ENCODE measurements at places on chromosomes 1 and 21. TPM values are rescaled to one million over a fixed set of nuclear protein-coding genes. Genes with fewer than 3 reads are reported as not detected.

DNA sequence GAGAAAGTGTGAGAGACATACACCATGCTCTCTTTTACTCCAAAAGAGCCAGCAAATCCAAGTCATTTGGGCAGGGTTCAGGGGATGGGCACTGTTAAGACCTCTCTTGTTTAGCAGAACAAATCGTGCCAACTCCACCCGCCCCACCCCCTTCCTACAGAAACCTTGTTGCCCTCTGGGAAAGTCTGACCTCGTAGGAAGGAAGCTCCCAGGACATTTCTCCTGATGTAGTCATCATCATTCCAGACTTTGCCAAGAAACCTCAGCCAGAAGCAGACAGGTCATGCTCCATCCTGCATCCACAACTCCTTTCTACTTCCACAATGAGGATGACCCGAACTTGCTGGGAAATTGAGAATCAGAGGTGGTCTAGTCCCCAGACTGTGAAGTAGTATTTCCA lies 57.7 kb downstream of the UBE2T start:
- DNase-seq: peak; percentile 87

Gene VHLL
- total RNA-seq: 0.77 TPM

DNA sequence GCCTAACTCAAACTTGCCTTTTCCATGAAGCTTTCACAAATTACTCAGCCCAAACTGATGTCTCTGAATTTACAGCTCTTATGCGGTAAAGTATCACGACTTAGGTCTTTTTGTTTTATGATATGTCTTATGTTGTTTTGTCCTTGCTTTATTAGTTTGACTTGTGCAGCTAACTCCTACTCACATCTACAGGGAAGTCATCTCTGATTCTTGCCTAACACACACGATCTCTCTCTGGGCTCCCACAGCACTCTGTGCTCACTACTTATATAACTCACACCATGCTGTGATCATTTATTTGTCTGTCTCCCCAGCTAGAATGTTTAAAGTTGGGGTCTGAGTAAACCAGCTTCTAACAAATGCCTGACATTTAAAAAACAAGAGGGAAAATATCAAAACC lies 9.3 kb upstream of the PI4KB start:
- no peak for DNase-seq

Gene PSRC1
- 1.8 TPM for total RNA-seq

- DNase-seq: no peak
Measured at GRCh38 chr1:79312438-79312837, 305.9 kb upstream of the ADGRL4 start.

Gene CD1B
- total RNA-seq: not detected

Gene CFHR5
- not detected for total RNA-seq

DNA sequence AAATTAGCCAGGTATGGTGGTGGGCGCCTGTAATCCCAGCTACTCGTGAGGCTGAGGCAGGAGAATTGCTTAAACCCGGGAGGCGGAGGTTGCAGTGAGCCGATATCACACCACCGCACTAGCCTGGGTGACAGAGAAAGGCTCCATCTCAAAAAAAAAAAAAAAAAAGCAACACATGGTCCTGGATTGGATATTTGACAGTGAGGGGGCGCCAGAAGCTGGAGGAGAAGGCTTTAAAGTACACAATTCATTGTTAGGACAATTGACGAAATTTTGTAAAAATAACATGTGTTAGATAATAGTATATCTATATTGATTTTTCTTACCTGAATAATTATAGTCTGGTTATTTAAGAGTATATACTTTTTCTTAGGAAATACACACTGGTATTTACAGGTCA lies 50.2 kb upstream of the USP25 start:
- no peak for DNase-seq

DNA sequence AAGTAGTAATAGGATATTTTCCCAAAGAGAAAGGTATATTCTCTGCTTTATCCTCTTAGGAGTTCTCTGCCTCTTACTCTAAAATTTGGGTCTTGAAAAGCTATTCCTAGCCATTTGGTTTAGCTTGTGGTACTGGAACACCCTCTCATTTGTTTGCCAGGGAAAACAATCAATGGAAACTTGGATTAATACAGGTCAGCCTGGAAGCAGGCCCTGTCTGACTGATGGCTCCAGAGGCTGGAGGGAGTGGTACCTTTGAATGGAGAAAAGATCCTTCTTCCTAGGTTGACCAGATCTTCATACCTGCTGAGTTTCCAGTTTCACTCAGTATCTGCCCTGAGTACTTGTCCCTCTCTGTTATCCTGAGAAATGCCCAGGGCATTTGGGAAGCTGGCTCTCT lies 31.7 kb upstream of the IKBKE start:
- DNase-seq: no peak

Gene GPA33
- total RNA-seq: not detected

Gene DENND2D
- total RNA-seq: 23.7 TPM

Gene UBAP2L
- 20.8 TPM for total RNA-seq

GRCh38 chr1:40092706-40093639 lies 4.1 kb downstream of the PPT1 start:
- DNase-seq: no peak

Gene C4BPA
- not detected for total RNA-seq

DNA sequence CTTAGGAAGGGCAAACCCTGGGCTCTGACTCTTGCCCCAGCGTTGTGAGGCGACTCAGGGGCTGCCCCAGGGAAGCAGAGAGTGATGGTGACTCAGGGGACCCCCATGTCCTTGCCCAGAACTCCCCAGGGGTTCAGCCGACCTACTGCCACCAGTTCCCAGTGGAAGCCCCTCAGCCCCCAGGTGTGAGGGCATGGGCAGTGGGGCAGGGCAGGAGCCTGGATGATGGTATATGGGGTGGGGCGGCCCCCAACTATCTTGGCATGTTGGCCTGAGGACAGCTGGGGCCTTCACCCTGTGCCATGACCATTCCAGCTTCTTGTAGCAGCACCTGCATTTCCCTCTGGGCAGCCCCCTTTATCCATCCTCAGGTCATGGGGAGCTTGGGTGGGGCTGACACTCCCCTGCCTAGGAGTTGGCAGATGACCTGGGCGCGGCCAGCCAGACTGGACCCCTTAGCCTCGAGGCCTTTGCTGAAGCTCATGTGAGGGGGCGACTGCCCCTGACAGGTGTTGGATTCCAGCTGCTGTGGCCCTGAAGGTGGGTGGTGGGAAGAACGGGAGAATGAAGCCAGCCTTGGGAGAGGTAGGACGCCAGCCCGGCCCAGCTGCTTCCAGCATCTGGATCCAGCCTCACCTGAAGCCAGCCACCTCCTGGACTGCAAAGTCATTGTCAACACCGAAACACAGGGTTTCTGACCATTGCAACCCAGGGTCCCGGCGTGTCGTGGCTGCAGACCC lies 1.8 kb upstream of the FNDC10 start:
- no peak for DNase-seq

DNA sequence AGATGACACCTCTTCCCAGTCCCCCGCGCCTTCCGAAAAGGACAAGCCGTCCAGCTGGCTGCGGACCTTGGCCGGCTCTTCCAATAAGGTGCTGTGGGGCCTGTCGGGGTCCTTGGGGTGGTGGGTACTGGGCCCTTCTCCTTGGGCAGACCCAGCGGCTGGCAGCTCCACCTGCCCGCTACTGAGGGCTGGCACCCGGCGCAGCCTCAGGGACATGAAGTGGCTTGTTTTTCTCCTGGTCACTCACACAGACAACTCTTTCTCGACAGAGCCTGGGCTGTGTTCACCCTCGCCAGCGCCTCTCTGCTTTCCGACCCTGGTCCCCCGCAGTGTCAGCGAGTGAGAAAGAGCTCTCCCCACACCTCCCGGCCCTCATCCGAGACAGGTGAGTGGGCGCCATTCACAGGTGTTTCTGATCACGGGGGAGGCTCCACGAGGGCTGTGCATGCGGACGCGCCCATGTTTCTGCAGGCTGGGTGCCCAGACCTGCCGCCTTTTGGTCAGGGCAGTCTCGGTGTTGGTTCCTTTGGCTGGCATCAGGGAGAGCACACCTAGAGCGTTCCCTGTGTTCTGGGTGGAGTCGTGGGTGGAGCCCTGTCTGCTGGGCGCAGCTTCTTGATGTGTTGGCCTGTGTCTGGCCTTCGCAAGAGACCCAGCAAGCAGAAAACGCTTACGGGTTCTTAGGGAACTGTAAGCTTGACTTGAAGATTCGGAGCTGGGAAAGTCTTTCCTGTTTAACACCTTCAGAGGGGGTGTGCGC lies 75.1 kb downstream of the SKI start:
- no peak for DNase-seq

Gene TMPRSS15
- not detected for total RNA-seq

- no peak for DNase-seq
Measured at GRCh38 chr1:162383516-162383915, 2.0 kb downstream of the C1orf226 start.

DNA sequence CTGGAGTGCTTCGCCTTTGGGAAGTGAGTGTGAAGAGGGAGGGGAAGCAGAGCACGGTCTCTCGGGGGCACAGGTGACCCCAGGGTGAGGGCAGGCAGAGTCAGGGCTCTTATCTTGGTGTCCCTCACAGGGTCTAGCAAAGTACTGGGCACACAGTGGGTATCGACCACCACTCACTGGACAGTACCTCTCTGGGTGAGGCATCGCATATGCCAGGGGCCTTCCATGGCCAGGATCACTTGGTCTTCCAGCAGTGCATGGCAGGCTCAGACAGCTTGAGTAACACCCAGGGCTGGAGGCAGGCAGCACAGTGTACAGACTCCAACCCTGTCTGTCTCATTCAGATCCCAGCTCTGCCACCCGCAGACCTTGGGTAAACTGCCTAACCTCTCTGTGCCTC lies 16.6 kb downstream of the CNTN2 start:
- DNase-seq: no peak
